Astrocyte of the cerebellum (primary cell): ENCODE measurements at places on chromosomes 4 and X.

- peak; percentile 65 for DNase-seq
Measured at GRCh38 chrX:2974961-2975360, 31.4 kb upstream of the ARSH start.

- peak; percentile 83 for DNase-seq
Measured at GRCh38 chrX:131704136-131704695, 160.3 kb downstream of the OR13H1 start.

DNA sequence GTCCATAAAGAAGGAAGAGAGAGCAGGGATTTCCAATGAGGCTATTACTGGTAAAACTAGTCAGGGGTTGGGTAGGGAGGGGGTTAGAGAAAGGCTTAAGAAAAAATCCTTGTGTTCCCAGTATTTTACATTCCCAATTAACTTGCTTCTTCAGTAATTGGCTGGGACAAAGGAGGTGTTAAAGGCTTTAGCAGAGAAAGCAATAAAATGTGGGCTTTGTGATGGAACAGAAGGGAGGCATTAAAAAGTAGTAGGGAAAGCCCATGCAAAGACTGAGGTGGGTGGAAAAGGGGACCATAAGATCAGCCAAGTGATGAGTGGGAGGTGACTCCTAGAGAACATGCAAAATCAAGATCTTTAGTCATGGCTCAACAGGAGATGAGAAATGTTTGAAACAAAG lies 1467.2 kb downstream of the RPA4 start:
- no peak for DNase-seq

DNA sequence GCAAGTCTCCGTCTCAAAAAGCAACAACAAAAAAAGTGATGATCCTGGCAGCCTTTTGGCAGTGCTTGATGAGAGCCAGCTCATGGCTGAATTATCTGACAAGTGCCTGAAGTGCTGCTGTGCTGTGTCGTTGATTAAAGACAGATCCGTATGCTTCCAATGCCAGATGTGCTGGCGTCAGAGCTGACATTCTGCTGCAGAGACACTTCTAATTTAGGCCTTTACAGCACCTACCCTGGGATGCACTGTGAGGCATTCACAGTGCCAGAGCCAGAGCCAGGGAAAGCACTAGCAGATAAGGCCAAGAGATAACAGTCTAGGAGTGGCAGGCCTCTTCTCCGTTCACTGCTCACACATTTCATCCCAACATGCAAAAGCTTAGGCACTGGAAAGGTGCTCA lies 995.5 kb downstream of the RAB28 start:
- DNase-seq, result no peak

- DNase-seq, result no peak
Measured at GRCh38 chr4:172489861-172490260, 676.7 kb downstream of the GALNTL6 start.
